CD4-positive, alpha-beta T cell treated with Interleukin-1 beta for 1 hour (primary cell): ENCODE measurements at places on chromosomes 5 and 9.
A peak's percentile ranks its signal among the peaks of the same experiment; 100 is the strongest.

GRCh38 chr5:74521401-74521800, 119.1 kb downstream of the ENC1 start:
- no peak for DNase-seq

DNA sequence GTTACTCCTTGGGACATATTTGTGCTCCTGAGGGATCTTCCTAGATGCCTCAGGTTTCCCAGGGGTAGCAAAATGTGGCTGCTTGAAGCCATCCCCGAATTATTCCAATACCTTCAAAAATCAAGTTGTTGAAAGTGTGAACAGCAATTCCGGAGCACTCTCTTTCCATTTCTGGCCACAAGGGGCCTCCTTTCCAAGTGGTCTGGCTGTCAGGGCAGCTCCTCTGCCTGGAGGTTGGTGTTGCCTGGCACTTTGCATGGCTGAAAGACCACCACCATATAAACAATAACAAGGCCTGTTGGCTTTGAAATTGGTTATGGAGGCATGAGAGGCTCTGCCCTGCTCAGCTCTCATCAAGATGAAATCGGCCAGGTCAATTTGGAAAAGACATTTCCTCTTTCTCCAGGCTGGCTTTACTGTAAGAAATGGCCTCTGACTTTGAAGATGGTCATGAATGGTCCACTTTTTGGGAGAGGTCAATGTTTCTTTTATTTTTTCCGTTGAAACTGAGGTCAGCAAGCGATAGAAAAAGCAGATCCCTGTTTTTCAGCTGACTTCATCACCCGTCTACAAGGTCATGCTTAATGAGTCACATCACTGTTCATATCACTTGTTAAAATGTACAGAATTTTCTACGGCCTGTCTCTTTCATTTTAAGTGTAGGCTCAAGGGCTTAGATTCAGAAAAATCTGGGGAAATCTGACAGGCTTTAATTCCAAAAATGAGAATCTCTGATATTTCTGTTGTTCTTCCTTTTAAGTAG, 481.1 kb upstream of the ZNF608 start:
- no peak for DNase-seq

- no peak for DNase-seq
These were observed 159.6 kb downstream of the NR2F1-AS1 start for GRCh38 chr5:93421468-93421867.

GRCh38 chr5:72596956-72597355, 89.7 kb upstream of the ZNF366 start:
- no peak for DNase-seq

DNA sequence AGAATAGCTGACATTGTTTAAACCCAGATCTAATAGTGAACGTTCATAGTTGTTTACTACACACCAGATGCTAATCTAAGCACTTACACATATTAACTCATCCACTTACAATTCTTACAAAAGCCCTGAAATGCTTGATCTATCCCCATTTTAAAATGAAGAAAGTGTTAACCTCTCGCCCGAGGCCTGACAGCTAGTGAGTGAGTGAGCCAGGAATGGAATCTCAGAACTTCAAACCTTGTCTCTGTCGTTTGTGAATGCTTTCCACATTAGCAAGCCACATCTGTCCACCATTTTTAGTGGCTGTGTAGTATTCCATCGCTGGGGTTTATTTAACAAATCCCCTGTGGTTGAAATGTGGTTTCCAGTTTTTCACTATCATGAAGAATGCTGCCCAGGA, 24.9 kb upstream of the NEURL1B start:
- no peak for DNase-seq

DNA sequence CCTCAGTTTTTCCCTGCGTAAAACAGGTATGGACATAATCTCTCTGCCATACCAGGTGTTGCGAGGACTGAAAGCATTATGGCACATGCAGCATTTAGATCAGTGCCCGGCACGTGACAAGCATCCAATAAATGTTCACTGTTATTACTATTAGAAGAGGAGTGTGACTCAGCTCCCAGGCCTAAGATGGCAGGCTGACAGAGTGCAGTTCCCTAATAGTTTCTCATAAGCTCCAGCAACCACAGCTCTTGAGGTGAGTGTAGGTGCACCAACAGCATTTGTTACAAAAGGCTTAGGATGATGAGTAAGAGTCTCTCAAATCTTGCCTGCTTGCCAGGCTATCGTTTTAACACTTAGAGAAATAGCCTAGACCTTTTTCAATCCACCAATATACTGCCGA, 28.9 kb upstream of the GLIS3 start:
- DNase-seq = no peak

DNA sequence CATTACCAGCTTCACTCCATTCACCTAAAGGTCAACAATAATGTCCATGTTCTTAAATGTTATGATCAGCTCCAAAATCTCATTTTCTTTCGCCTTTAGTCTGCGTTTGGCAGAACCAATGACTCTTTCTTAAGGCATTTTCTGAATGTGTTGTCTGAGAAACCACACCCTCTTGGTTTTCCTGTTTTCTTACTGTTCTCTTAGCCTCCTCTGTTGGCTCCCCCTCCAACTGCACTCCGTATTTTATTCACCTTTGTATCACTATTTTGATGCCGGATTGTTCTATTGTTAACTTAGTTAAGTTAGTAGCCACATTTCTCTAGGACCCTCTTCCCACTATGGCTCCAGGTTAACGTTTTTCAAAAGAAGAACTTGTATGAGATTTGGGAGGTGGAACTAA, 185.6 kb downstream of the DMAC1 start:
- DNase-seq = peak; percentile 40

- DNase-seq = no peak
These were observed 403.7 kb upstream of the TRPC7 start for GRCh38 chr5:136769093-136769492.

DNA sequence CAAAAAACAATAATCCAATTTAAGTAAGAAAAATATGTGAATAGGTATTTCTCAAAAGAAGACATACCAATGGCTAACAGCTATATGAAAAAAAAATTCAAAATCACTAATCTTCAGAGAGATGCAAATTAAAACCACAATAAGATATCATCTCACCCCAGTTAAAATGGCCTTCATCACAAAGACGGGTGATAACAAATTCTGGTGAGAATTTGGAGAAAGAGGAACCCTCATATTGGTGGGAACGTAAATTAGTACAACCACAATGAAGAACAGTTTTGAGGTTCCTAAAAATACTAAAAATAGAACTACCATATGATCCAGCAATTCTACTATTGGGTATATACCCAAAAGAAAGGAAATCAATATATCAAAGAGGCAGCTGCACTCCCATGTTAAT, 94.3 kb downstream of the TMEM167A start:
- no peak for DNase-seq

GRCh38 chr5:39349484-39349883, 14.8 kb downstream of the C9 start:
- no peak for DNase-seq

GRCh38 chr5:95048628-95049027, 236.3 kb downstream of the MCTP1 start:
- no peak for DNase-seq

- DNase-seq = no peak
These were observed 25.9 kb upstream of the TESK1 start for GRCh38 chr9:35579130-35579529.

DNA sequence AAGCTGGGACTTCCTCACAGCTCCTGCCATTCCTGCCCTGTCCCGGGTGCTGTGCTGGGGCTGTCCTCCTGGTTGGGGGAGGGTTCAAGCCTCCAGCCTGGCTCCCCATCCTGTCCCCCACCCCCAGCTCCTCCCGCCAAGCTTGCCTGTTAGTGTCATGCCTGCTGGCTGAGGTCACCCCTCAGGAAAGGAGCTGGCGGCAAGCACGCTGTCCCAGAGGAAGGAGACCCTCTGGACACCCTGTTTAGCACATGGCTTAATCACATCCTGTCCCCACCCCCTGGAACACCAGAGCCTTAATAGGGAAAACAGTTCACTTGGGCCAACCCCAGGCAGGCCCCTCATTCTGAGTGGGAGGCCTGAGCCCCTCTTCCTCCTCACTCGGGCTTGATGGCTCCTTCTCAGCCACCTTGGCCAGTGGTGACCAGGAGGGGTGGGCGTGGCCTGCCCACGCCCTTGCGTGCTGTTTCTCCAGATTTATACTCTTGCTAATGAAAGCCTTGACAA, 9.2 kb upstream of the PHYHD1 start:
- DNase-seq = no peak

DNA sequence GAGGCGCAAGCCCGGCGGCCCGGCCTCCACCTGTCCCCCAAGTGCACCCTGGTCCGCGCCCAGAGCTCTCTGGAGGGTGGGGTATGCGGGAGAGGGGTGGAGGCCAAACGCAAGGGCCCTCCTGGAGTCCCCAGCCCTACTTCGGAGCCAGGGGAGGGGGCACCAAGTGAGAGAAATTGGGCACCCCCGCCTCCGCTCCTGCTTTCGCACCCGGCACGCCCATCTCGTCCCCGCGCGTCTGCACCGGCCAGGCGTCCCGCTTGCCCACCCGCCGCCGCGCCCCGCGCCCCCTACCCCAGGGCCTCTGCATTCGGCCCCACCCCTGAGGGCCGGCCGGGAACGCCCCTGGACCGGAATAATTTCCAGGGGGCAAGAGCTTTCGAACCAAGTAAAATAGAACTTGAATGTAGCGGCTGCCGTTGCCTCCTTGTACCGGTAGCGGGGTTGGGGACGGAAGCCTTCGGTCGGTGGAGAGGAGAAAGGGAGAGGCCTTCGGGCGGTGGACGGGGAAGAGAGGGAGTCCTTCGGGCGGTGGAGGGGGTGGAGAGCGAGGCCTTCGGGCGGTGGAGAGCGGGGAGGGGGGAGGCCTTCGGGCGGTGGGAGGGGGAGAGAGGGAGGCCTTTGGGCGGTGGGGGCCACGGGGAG, 694 bp upstream of the PHPT1 start:
- no peak for DNase-seq

DNA sequence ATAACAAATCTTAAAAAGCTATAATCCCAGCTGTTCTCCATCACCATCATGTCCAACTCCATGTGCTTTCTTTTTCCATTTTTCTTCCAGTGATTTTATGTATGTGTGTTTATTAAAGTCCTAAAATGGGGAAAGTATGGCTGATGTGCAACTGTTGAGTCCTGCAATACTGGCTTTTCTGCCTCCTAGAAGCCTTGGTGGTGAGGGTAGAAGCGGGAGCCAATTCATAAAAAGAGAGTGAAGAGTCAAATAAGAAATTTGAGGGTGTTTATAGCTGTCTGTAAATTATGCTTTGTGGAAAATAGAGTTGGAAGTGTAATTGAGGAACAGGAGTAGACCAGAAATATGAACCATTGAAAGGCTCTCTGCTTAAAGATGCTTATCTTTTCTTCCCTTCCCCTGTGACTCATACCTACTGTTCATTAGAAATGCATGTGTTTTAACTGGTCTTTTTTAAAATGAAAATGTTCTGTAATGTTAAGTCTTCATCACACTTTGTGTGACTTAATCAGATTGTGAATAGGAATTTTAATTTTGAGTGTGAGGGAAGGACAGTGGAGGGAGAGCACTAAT, 80.1 kb downstream of the ZCCHC7 start:
- DNase-seq = no peak

- DNase-seq = no peak
These were observed 240.4 kb upstream of the RAI14 start for GRCh38 chr5:34415559-34416198.

DNA sequence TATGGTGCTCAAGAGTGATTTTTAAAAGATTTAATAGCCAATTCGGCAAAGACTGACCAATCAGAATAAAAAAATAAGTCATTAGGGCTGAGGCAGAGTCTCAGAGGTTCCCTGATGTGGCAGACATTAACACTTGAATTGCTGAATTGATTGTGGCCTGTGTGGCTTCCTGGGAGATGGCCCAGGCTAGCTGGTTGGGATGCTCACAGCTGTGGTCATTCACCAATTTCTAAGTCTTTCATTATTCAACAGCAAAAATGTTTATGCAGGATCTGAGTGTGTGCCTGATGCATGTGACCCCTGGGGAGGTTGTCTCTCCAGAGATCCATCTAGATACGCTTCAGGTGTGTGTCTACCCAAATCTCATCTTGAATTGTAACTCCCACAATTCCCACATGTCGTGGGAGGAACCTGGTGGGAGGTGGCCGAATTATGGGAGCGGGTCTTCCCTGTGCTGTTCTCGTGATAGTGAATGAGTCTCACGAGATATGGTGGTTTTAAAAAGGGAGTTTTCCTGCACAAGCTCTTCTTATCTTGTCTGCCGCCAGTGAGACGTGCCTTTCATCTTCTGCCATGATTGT, 632.6 kb upstream of the SEMA6A start:
- no peak for DNase-seq

GRCh38 chr5:127872494-127872893, 169.3 kb downstream of the CCDC192 start:
- no peak for DNase-seq

DNA sequence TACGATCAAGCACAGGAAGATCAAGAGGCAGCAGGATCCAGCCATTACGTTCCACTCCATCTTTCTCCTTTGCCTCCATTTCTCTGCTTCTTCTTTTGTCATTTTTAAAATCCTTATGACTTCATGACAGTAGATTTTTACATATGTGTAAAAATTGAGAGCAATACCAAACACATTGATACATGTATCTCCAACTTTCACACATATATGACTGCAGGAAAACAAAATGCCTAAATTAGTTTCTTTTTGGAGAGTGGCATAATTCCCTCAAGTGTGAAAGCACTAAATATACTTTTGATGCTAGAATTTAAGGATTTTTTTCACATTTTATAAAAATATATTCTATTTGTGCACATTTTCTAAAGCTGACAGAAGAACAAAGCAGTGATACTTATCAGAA, 8.6 kb upstream of the ZNF608 start:
- DNase-seq = no peak
